ENCODE measurements at places on chromosomes 7 and 10. TPM values are rescaled to one million over a fixed set of nuclear protein-coding genes. Genes with fewer than 3 reads are reported as not detected.

DNA sequence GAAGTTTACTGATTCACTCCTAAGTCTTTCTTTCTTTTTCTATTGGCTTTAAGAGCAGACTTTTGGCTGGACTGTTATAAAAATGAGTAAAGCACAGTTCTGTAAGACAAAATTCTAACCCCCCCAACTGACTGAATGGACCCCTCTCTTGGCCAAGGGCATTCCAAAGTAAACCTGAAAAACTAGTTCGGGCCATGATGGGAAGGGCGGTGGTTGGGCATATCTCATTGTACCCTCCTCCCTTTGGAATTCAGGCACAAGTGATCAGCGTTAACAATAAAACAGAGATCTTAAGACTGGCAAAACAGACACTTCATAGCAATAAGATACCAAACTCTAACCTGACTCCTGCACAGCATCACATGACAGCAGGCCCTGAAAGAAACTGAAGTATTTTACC, 6.1 kb upstream of the KIF20B start:
- no peak overlapping the region for H3K4me3 ChIP-seq
- DNase-seq = no peak
- H3K36me3 ChIP-seq = no peaks in the 10 kb centered on the region
- H3K27ac ChIP-seq = no peak overlapping the region
- no peaks in the 10 kb centered on the region for H3K27me3 ChIP-seq

GRCh38 chr10:82981137-82981723, 1106.2 kb downstream of the NRG3 start:
- H3K4me1 ChIP-seq = peaks cover 26% of the 10 kb centered on the region
- peak overlapping the region; percentile 89 for H3K27ac ChIP-seq
- no peaks in the 10 kb centered on the region for H3K36me3 ChIP-seq
- H3K27me3 ChIP-seq = no peaks in the 10 kb centered on the region

DNA sequence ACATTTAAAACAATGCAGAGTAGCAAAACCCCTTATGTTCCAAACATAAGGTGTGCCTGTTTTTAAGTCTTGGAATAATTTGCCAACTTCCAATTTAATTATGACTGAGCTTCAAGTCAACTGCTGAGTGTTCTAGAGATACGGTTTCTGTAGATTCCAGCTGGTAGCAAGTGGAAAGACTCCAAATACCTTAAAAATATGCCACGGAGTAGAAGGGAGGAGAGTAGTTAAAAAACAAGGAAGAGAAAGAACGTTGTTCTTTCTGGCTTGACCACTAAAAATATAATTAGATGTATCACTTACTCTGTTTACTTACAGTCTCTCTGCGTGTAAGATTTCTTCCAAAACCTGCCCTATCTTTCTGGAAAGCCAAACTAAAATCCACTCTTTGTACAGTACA, 24.5 kb upstream of the ABLIM1 start:
- no peaks in the 10 kb centered on the region for H3K36me3 ChIP-seq
- H3K4me1 ChIP-seq = peaks cover 73% of the 10 kb centered on the region
- no peak overlapping the region for H3K4me3 ChIP-seq
- H3K27ac ChIP-seq = peak overlapping the region; percentile 85
- H3K27me3 ChIP-seq = no peaks in the 10 kb centered on the region

GRCh38 chr7:140165422-140165821, 11.4 kb downstream of the KDM7A start:
- H3K4me3 ChIP-seq = no peak overlapping the region
- H3K27me3 ChIP-seq = no peaks in the 10 kb centered on the region
- no peaks in the 10 kb centered on the region for H3K36me3 ChIP-seq
- no peaks in the 10 kb centered on the region for H3K4me1 ChIP-seq
- no peak for DNase-seq
- H3K27ac ChIP-seq = no peak overlapping the region

GRCh38 chr10:51640120-51640819, 59.1 kb downstream of the CSTF2T start:
- H3K27me3 ChIP-seq = 0 out of 2 replicates have a peak, but pooled peaks cover 4% of the 10 kb centered on the region
- no peak overlapping the region for H3K27ac ChIP-seq
- H3K4me3 ChIP-seq = no peak overlapping the region
- no peaks in the 10 kb centered on the region for H3K4me1 ChIP-seq

DNA sequence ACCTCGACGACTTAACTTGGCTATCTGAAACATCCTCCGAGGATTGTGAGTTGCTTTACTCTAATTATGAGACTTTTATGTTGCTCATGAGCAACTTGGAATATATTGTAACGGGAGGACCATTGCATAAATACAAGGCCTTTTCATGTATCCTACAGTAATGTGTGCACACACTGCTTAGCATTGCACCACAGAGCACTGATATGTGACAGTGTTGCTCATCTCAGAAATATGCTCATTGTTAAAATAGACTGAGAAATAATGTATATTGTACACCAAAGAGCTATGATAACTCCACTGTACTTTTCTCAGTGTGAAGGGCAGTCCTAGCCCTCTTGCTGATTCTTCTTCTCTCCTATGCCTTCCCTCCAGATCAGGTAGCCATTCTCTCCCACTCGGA, 102.8 kb upstream of the CDK13 start:
- DNase-seq = no peak
- H3K27me3 ChIP-seq = no peaks in the 10 kb centered on the region
- H3K4me1 ChIP-seq = no peaks in the 10 kb centered on the region
- H3K27ac ChIP-seq = no peak overlapping the region

DNA sequence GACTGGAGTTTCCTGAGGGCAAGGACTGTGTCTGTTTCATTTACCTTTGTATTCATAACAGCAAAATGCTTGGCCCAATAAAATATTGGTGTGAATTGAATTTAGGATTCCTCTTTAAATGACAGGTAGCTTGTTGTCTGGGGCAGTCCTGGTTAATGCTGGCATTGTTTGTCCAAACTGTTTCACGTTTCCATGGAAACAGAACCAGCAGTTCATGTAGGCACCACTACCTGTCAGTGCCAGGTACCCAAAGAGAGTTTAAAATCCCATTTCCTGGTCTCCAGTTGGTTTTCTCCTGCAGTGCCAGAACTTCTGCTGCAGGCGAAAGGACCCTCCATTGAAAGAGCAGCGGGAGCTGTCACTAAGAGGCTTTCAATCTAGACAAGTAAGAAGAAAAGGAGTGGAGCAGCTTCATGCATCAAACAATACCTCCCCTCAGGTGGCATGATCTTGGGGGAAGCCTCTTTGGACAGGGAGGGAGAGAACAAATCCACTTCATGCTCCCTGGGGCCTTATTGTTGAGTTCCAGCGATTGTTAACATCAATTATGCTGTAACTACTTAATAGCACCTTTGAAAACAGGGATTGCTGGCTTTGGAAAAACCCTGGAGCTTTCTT, 109.6 kb downstream of the KIF20B start:
- H3K27me3 ChIP-seq = peaks cover 6% of the 10 kb centered on the region
- H3K36me3 ChIP-seq = no peaks in the 10 kb centered on the region
- H3K4me1 ChIP-seq = no peaks in the 10 kb centered on the region

- H3K27ac ChIP-seq = peak overlapping the region; percentile 89
- no peak for DNase-seq
- H3K27me3 ChIP-seq = no peaks in the 10 kb centered on the region
- H3K4me1 ChIP-seq = peaks cover 16% of the 10 kb centered on the region
- peak overlapping the region; percentile 71 for H3K4me3 ChIP-seq
Observed at GRCh38 chr10:50625649-50626132, 1.9 kb upstream of the SGMS1 start.

- DNase-seq = no peak
- no peaks in the 10 kb centered on the region for H3K27me3 ChIP-seq
- no peak overlapping the region for H3K27ac ChIP-seq
- H3K4me1 ChIP-seq = peaks cover 33% of the 10 kb centered on the region
- no peaks in the 10 kb centered on the region for H3K36me3 ChIP-seq
Observed at GRCh38 chr10:97828721-97829120, 20.9 kb upstream of the GOLGA7B start.

GRCh38 chr7:25665374-25665773, 437.1 kb upstream of the NPVF start:
- no peaks in the 10 kb centered on the region for H3K36me3 ChIP-seq
- no peak overlapping the region for H3K27ac ChIP-seq
- no peak for DNase-seq
- H3K4me1 ChIP-seq = no peaks in the 10 kb centered on the region
- H3K4me3 ChIP-seq = no peak overlapping the region

The SPDYE8 gene
- total RNA-seq = 0.24 TPM

The AZGP1 gene
- total RNA-seq = not detected

The IPMK gene
- total RNA-seq = 5.8 TPM

The TRIM50 gene
- total RNA-seq = not detected

The PPP1R17 gene
- total RNA-seq = not detected

The MMP21 gene
- total RNA-seq = not detected
